ENCODE measurements at places on chromosomes 3 and 15.
A peak's percentile ranks its signal among the peaks of the same experiment; 100 is the strongest.

DNA sequence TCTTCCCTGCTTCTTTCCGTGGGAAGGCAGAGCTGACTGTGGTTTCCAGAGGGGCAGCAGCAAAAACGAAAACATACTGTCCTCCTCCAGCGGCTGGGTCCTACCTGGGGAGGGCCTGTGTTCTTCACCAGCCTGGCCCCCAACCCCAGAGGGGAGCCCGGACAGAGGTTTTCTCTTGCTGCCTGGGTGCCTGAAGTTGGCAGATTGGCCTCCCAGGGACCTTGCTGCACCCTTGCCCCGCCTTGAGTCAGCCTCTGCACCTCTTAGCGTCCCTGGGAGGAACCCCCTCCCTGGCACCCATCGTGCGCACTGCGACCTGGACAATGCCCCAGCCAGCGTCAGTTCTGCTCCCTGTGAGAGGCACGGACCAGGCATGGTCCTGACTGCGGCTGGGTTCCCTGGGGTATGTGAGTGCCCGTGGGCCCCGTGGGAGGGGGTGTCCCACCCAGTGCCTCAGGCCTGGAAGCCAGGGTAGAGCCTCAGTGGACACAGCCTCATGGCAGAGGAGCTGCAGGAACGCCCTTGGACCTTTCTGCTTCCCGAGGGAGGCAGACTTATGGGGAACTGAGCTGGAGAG is 56.8 kb upstream of the PRR23E start:
- DNase-seq: no peak

DNA sequence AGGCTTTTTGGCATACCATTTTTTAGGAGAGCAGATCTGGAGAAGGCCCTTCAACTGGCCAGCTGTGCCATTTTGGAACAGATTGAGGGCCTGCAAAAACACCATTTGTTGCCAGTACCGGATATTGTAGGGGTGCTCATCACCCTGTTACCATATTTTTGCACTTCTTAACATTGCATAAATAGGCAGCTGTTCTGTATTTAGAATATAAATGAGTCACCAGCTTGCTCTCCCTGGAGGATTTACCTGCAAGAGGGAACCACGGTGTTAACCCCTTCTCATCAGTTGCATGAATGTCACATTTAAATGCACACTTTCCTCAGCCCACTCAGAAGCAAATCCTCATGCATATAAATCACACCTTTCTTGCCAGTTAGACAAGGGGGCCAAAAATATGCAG is 435.6 kb downstream of the ROBO2 start:
- DNase-seq: no peak

- DNase-seq: no peak
Measured at GRCh38 chr15:90189781-90190467, 11.2 kb upstream of the SEMA4B start.

DNA sequence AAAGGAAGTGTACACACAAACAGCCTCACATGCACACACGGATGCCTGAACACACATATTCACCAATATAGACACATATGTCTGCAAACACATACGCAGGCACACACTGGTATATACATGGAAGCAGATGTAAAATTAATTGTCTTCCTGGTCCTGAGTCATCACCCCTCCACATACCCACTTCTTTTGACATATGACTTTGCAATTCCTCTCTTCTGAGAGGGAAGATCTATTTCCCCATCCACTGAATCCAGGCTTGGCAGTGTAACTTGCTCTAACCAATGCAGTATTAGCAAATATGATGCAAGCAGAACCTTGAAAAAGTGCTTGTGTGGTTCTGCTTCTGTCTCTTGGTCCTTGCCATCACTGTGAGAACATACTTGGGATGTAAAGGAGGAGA is 76.8 kb upstream of the HRH1 start:
- no peak for DNase-seq

- no peak for DNase-seq
Measured at GRCh38 chr3:122253581-122253980, 70.1 kb downstream of the CASR start.

DNA sequence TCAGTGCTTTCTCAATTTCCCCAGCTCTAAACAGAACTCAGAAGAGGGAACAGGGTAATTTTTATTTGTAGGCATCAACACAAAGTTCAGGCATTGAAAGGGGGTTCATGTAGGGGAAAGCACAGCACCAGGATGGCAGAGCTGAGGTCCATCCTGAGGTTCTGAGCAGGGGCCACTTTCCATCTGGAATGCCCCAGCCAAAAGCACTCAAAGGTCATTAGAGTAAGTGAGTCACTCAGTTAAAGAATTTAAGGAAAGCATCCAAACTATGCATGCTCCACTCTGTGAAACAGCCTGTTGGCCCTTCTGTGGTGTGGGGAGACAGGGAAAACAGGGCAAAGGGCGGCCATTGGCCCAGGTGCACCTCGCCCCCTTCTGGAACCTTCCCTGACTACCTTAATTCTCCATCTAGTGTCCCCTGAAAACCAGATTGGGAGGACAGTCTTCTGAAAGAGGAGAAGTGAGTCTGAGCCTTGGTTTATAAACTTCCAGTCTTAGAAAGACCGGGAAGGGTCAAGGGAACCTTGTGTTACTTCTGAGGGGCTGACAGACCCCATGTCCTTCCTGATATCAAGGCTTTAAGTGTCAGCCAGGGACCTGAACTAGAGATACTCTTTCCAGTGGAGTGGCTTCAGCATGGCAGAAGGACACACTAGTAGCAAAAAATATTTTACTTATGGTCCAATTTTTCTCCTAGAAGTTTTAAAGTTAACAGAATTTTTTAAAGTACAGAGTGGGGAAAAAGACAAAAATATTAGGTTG is 133.3 kb downstream of the MYLK start:
- DNase-seq: no peak

DNA sequence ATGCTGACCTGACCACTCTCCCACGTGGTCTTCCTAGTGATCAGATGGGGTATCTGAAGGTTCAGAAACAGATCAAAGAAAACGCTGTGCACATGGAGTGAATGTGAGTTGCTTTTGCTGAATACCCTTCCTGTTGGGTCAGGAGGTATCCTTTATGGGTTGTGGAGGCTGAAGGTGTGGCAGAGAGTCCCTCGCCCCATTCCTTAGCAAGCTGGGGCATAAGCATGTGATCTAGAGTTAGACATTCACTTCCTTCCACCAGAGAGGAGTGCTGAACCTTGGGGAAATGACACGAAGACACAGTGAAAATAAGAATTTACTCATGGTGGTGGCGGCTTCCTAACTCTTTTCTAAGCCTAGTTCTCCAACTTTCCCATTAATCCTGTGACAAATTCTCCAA is 27.8 kb upstream of the SPTBN5 start:
- DNase-seq: no peak

DNA sequence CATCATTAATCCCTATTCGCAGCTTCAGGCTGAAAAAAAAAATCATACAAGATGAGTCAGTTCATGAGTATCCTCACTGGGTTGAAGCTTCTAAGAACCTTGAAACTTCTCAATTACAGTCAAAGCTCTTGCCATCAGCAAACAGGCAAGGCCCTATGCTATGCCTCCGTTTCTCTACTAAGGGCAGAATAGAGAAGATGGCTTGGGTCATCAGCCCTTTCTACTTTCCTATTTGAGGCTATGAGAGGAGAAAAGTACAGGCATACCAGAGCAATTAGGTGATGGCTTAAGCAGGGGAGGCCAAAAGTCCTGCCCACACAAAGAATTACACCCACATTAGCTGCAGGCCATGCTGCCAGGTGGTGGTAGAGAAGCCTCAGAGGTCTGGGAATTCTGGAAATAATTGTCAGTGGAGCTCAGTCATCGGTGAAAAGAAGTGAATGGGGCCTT is 89.0 kb downstream of the MRPL46 start:
- no peak for DNase-seq

DNA sequence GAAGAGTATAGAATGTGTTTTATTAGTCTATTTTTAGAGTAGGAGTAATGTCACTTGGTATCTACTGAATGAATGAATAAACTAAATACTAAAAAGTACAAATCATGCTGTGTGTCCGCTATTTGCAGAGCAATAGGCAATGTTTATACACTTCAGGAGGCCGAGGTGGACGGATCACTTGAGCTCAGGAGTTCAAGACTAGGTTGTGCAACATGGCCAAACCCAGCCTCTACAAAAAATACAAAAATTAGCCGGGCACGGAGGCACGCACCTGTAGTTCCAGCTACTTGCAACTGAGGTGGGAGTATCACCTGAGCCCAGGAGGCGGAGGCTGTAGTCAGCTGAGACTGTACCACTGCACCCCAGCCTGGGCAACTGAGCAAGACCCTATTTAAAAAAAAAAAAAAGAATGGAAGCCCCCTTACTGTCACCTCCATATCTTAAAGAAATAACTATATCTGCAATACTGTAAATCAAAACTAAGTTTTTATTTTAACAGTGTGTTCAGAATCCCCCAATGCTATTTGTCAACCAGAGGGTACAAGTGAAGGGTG is 98.4 kb downstream of the DHX30 start:
- DNase-seq: no peak

GRCh38 chr3:18207226-18207625 is 217.9 kb downstream of the SATB1 start:
- no peak for DNase-seq

DNA sequence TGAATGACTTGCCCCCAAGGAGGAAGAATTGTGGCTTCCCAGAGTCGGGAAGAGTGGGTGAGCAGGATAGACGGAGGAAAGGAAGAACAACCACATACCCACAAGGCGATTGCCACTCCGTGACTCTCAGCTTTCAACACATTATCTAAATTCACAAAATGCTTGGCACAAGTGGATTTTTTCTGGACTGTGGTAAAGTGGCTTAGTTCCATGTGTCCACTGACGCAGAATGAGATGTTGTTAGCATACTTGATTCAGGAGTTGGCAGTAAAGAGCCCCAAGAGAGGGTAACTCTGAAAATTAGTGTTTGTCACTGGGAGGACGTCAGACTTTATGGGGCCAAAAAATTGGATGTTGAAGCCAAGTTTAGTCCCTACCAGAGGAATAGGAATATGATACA is 198.8 kb upstream of the CTNNB1 start:
- DNase-seq: no peak

GRCh38 chr15:73022161-73022560 is 30.1 kb upstream of the NEO1 start:
- no peak for DNase-seq

DNA sequence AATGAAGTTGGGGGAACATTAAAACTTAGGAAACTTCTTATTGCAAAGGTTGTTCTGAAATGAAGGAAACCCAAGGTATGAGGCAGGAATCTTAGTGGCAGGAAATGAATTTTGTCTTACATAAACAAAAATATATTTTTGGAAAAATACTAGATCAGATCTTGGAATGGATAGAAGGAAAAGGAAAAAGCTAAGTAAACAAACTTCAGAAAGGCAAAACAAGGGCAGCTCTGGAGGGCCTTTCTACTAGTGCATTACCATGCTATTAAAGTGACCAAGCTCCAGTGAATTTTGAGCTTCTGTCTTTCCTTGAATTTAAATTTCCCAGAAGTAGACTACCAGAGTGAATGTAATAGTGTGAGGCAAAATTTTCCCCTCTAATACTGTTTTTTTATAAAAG is 13.6 kb downstream of the ARL6 start:
- DNase-seq: no peak

GRCh38 chr15:19987389-19988048 is 554.1 kb downstream of the GOLGA6L6 start:
- peak; percentile 6 for DNase-seq

GRCh38 chr3:9183811-9184460 is 65.5 kb downstream of the SRGAP3 start:
- DNase-seq: no peak

DNA sequence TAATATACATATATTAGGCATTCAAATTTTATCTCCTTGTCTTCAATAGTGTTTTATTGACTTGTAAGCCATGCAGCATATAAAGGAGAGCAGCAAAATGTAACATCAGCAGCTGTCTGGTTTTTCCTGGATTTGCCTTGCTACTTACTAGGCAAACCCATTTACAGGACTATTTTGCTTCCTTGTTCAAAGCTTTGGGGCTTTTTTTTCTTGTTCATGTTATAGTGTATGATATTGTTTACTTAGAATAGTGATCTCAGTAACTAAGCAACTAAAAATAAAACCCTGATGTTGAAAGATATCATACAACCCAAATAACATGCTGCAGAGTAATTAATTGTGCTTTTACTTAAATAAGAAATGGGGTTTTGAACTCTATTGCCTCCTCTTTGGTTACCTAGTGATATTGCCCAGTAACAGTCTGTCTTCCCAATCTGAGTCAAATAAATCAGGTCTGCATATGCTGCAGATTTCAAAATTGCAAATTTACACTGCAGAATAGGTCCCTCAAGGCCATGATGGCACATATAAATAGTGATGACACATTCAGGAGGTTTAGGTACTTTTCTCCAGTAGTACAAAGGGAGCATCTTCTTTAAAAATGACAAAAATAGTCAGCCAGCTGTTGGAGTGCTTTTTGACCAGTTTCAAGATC is 578.1 kb upstream of the NECTIN3 start:
- DNase-seq: no peak

- DNase-seq: no peak
Measured at GRCh38 chr15:98923579-98923978, 84.0 kb downstream of the PGPEP1L start.

DNA sequence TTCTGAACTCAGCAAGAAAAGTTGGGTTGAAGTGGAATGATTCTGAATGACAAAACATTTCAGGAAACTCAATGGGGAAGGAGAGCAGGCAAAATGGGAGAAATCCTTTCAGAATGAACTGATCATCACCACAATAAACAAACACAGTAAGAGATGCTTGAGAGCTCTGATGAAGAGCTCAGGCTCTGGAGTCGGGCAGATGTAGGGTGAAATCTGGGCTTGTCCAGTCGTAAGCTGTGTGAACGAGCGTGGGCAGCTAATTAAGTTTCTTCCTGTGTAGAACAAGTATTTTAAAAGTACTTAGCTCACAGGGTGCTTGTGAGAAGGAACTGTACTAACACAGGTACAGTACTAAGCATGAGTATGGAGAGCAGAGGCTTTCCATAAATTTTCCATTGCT is 406.2 kb downstream of the FOXP1 start:
- DNase-seq: no peak

DNA sequence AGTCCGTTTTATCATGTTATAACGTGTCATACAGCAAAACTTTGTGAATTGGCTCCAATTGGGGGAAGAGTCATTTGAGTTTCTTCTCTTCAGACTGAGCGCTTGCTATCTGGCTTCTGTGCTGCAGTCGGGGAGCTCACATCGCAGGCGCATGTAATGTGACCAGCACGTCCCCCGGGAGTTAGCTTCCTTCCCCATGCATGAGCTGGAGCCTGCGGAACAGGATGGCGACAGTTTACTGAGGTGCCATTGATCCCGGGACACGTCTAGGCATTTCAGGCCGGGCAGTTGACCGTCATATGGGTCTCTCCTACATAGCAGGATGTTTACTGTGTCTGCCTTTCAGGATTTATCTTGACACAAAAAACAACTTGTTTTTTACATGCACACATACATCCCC is 44.8 kb downstream of the CMTM8 start:
- DNase-seq: no peak

Measured in HEK293T (cell line).